ENCODE measurements at places on chromosomes 16 and 17.

DNA sequence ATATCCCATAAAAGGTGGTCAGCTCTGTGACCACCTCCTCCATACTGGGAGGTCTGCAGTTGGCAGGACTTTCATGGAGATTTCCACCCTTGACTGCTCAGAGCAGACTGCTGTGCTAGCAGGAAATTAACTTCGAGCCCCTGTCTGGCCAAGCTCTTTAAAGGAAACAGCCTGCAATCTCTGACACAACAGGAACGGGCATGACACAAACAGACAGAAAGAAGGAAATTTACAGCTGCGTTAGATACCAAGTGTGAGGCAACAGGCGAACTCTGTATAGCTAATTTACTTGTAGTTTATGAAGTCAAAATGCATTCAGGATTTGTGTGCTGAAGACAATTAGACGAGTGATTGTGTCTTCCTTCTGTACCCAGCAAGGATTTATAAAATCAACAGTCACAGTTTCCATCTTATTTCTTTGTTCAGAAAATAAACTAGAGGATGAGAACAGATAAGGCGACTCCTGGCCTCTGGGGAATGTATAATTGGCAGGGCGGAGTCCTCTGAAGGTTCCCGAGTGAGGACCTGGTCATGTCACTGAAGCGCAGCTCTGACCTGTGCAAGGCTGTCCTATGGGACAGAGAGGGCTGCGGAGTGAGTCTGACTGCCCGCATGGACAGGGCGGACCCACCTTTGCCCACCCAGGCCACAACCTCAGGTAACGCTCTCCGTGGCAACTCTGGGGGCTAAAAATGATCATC lies 16.1 kb downstream of the WIPI1 start:
- no peak for DNase-seq

- no peak for DNase-seq
These were observed 101.1 kb downstream of the C16orf78 start for GRCh38 chr16:49474741-49475140.

GRCh38 chr16:77043076-77043475 lies 147.9 kb upstream of the MON1B start:
- DNase-seq, result no peak

- DNase-seq, result no peak
These were observed 37.0 kb upstream of the CCDC182 start for GRCh38 chr17:57782062-57782490.

- DNase-seq, result no peak
These were observed 102.4 kb downstream of the ABCC12 start for GRCh38 chr16:48053418-48053745.

DNA sequence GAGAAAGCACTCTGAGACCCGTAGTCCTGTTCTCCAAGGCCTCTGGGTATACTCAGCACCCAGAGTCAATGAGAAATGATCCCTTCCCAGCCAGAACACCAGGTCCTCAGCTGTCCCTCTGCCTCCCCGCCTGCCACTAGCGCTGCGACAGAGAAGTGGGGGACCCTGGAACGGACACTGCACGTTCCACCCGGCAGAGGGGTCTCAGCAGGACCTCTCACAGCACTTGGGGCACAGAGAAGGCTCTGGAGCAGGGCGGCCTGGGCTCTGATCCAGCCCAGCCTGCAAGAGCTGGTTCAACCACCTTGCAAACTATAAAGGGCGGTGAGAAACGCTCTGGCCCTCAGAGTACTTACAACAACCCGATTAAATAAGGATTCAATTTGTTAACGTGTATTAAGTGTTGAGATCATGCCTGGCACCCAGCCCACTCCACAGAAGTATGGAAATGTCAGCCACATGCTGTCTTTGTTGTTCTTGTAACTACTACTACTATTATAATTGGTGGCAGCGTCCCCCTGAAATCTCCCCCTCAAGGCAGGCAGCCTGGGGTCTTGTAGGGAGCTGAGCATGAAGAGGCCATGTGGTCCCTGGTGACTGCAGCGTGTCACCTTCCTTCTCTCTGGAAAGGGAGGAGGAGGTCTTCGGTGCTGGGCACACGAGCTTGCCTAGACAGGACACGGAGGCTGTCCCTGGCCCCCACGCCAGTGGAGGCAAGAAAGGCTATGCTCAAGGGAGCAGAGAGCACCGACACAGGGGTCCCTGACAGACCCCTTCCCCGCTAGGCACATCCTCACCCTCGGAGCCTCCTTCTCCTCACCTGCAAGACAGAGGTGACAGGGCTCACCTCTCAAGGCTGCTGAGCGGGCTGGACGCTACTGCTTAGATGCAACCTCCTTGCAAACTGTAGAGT lies 2.4 kb downstream of the OSGIN1 start:
- DNase-seq, result no peak

DNA sequence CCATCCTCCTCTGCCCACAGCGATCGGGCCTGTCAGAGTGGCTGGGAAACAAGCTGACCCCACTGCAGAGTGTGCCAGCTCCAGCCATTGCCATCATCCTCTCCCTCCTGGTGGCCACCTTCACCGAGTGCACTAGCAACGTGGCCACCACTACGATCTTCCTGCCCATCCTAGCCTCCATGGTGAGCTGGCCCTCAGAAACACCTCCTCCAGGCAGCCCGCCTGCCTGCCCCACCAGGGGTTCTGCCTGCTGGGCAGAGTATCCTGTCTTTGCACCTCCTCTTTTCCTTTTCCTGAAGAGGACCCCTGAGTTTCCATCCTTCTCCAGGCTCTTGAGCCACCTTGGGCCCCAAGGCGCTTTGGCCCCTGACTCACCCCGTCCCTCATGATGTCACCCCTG lies 10.5 kb upstream of the FOXN1 start:
- no peak for DNase-seq

DNA sequence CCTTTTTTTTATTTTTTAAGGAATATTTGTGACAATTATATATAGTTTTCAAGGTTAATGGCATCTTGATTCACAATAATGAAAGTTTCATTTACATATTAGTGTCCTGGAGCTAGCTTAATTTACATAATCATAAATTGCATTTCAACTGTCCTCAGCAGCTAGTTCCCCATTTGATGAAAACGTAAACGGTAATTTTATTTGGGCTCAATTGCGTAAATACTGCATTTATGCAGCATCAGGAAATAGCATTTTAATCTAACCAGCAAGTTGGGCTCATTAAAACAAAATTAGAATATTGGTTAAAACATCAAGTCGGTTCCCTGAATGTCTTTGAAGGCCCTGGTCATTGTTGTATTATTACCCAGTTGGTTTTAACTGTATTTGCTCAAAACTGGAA lies 136.8 kb upstream of the CDH5 start:
- no peak for DNase-seq

GRCh38 chr16:82187829-82188228 lies 17.8 kb upstream of the MPHOSPH6 start:
- DNase-seq, result no peak

DNA sequence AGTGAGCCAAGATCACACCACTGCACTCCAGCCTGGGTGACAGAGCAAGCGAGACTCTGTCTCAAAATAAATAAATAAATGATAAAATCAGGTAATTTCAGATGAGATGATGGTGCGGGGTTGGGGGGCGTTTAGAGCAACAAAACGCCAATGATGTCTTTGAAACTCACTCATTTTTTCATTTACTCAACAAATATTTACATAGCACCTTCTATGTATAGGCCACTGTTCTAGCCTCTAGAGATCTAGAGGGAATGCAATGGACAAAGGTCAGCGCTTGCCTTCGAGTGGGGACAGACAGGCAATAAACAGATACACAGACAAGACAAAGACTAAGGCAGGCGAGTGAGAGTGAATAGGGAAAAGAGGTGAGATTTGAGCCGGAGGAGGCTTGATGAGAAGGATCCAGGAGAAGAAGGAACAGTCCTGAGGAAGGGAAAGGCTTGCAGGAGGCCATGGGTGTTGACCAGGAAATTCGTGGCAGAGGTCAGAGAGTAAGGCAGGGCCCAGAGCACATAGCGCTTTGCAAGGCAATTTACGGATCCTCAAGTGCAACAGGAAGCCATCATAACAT lies 14.1 kb downstream of the ALDH3A1 start:
- no peak for DNase-seq

DNA sequence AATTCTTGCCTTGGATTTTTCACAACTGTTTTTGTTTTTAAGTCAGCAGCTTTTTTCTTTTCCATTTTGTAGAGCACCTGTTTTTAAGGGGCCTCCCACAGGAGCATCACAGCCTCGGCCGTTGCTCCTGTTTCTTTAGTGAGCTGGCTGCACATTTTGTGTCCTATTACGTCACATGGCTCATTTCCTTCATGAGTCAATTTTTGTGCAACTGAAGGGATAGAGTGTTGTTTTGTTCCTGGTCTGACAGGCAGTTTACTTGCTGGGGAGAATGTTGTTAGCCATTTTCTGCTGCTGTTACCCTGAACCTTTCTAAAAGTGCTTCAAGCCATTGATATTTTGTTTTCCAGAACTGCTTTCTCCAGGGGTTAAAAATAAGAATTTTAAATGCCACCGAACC lies 45.0 kb upstream of the CRISPLD2 start:
- no peak for DNase-seq

DNA sequence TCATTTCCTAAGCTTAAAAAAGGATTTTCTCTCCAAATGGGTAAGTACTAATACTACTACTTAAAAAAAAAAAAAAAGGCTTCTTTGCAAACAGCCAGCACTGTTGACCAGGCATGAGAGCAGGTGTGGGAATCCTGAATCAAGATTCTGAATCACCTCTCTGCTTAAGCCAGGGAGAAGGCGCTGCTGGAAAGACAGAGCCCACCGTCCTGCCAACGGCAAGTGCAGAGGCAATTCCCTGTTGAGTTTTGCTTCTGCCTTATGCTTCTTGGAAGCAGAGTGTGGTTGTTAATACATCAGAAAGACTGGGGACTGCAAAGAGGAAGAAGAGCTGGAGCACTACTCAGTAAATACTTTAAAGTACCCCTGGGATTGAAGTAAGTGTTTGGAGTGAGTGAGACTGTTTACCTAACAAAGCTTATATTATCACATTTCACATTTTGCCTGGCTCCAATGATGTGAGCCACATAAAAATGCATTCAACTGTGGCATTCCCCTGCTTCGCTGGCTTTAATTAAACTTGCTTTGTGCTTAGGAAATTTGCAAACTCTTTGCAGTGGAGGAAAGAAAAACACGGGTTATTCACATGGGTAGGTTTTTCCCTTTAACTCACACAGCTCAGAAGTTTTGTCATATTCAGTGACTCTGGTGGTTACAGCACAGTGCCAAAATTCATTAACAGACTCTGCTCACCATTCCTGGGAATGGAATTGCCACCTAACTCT lies 86.0 kb upstream of the KIF2B start:
- DNase-seq, result no peak

- DNase-seq, result peak; percentile 89
These were observed 166.2 kb upstream of the RPL38 start for GRCh38 chr17:74037320-74037719.

Data from D341Med (cell line).